GM19239 (cell line): ENCODE measurements at places on chromosomes 7 and 10.

- no peak for DNase-seq
Measured at GRCh38 chr10:101295261-101295660, 58.7 kb upstream of the BTRC start.

GRCh38 chr10:97800474-97800873, 28.7 kb upstream of the SFRP5 start:
- DNase-seq: no peak

DNA sequence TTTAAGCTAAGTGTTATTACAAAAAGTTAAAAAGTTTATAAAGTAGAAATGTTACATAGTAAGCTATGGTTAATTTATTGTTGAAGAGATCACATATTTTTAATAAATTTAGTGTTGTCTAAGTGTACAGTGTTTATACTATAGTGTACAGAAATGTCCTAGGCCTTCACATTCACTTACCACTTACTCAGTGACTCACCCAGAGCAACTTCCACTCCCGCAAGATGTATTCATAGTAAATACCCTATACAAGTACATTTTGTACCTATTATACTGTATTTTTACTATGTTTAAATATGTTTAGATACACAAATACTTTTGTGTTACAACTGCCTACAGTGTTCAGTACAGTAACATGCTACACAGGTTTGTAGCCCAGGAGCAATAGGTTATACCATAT, 69.2 kb downstream of the DNAJC1 start:
- DNase-seq: no peak

DNA sequence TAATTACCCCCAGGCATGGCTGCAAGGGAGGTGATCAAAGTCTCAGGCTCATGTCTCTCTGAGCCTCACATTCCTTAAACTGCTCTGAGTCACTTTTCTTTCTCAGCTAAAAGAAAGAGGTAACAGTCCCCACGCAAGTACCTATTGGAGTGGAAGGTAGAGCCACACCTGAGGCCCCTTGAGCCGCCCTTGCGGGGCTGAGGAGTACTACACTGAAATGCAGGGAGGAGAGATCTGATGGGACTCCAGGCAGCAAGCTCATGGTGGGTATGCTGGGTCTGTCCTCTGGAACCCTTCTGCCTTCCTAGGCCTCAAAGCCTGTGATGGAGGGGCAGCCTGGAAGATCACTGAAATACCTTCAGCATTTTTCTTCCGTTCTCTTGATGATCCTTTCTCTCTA, 960.0 kb downstream of the DNAJB9 start:
- DNase-seq: no peak
